ENCODE measurements at places on chromosomes 1 and 21.

DNA sequence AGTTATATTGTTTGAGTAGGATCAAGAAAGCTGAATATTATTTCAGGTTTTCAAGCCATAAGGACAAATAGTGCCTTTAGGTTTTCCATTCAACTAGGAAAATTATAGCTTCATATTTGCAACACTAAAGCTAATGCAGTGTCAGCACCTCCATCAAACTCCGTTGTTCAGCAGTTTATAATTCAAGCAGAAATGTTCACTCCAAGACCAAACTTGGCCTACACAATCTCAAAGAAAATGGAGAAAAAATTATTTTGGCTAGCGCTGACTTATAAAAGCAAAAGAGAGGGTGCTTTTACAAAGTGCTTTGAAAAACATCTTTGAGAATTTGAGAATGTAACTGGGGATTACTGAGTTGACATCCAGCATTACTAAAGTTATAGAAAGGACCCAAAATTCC is 1.4 kb downstream of the SPAG17 start:
- no peak for DNase-seq

GRCh38 chr1:15970911-15971310 is 5.0 kb downstream of the ZBTB17 start:
- no peak for DNase-seq

- no peak for DNase-seq
Measured at GRCh38 chr1:180951186-180951745, 38.6 kb downstream of the KIAA1614 start.

- DNase-seq: peak; percentile 20
Measured at GRCh38 chr1:231465051-231465450, 43.0 kb upstream of the EGLN1 start.

- DNase-seq: no peak
Measured at GRCh38 chr1:223792046-223792445, 53.7 kb downstream of the TP53BP2 start.

DNA sequence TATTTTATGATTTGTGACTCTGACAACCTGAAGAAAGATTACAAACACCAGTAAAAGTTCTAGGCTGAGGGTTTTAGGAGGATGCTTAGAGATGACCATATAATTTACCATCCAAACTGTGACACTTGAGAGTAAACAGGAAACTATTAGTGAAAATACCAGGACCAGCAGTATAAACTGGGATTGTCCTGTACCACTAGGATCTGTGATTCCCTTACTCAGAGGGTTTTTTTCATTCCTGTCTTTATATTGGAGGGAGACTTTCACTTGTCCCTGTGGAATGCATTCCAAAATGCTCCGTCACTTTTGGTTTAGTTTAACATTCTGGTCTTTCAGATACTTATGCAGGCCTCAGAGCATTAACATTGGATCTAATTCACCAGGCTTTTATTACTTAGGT is 482.9 kb downstream of the PTBP2 start:
- no peak for DNase-seq

DNA sequence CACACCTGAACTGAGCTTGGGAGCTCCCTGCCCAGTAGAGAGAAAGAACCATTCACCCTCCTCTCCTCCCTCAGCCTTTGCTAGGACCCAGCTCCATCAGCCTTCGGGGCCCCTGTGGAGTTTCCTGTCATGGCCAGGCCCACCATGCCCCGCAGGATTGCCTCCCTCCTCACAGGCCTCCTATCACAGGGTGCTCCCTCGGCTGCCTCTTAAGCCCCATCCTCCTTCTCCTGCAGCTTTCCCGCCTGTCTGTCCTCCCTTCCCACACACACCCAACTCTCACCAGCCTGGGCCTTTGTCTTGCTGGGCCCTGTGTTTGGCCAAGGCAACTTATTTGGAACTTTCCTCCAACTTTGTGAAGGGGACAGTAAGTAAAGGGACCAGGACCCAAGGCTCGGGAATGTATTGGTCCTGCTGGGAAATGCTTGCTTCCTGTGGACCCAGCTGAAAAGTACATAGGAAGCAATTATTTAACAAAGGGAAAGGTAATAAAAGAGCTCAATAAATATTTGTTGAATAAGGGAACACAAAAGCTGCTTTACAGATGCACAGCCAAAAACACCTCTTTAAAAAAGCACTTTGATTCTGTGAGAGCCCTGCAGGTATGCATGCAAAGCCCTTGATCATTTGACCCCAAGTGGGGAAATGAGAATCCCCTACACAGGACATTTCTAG is 31.6 kb upstream of the TENT5C start:
- DNase-seq: no peak

DNA sequence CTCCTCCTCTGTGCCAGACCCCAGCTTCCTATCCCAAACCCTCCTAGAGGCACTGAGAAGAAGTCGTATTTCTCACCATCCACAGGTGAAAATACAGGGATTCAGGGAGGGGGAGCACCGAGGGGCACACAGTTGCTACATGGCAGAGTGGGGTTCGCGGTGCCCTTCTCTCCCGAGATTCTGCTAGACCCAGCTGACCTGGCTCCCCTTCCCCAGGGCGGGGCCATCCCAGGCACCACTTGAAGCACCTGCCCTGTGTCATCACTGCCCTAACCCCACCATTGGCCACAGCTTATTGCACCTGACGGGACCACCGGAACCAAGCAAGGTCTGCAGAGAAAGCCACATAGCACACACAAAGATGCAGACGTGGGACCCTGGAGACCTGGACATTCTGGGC is 30.5 kb downstream of the SDC3 start:
- DNase-seq: no peak

DNA sequence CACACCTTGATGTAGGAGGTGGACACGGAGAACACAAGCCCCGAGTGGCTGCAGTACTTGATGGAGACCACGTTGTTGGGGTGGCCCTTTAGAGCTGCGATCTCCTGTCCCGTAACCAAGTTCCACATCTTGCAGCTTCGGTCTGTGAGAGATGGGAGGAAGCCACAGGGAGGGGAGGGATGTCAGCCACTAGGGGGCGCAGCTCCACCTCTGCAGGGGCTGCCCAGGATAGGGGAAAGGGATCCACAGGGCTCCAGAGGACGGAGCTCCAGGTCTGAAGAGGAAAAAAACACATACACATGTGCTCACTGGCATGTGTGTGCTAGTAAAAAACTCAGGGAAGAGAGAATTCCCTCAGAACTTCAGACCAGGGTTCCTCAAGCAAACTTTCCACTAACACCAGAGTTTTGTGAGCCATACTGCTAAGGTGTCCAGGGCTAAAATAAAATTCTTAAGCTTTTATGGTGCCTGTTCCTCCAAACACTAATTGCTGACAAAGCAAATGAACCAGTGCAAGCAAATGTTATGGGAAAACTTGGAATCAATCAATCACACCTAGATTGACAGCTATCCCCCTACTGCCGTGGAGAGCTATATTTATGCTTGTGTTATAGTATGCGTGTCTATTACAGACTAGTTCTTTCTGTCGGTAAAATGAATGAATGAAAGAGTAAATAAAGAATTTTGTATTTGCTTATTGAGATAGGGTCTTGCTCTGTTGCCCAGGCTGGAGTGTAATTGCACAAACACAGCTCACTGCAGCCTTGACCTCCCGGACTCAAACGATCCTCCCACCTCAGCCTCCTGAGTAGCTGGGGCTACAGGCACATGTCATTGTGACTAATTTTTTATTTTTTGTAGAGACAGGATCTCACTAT is 43.7 kb downstream of the KIF21B start:
- DNase-seq: peak; percentile 86

DNA sequence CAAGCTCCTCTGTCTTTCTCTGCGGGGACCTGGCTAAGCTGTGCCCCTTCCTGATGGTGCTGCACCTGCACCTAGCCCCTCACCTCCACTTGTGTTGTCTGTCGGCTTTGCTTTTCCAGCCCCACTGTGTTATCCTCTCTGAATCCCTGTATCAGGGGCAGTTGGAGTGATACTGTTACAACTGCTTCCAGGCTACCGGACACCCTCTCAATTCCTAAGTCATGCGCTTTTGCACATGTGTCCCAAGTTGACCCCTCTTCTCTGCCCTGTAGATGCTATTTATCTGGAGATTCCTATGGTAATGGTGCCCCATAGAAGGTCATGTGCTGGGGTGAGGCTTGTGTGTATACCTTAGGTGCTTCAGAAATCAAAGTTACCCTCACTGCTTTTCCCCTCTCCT is 58.9 kb downstream of the TBCE start:
- no peak for DNase-seq

- DNase-seq: no peak
Measured at GRCh38 chr1:106969731-106970130, 86.7 kb upstream of the PRMT6 start.

DNA sequence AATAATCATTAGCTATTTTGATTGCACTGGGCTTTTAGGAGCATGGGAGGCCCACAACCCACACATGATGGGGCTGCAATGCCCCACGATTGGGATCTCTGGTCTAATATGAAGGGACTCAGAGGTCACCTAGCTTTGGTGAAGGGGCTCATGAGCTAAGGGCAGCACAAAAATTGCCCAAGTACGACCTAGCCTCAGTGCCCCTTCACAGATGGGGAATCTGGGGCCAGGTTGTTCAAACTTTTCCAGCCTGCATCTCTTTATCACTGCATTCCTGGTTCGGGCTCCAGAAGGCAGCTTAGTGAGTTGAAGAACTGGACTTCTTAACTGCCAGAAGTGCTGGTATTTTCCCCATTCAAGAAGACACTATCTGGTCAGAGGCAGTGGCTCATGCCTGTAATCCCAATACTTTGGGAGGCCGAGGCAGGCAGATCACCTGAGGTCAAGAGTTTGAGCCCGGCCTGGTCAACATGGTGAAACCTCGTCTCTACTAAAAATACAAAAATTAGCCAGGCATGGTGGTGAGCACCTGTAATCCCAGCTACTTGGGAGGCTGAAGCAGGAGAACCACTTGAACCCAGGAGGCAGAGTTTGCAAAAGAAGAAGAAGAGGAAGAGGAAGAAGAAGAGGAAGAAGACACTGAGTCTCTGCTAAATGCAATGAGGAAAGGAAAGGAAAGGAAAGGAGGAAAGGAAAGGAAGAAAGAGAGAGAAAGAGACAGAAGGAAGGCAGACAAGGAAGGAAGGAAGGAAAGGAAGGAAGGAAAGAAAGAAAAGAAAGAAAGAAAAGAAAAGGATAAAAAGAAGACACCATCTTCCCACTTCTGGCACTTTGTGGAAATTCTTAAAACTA is 258.5 kb upstream of the IRF2BP2 start:
- DNase-seq: no peak

DNA sequence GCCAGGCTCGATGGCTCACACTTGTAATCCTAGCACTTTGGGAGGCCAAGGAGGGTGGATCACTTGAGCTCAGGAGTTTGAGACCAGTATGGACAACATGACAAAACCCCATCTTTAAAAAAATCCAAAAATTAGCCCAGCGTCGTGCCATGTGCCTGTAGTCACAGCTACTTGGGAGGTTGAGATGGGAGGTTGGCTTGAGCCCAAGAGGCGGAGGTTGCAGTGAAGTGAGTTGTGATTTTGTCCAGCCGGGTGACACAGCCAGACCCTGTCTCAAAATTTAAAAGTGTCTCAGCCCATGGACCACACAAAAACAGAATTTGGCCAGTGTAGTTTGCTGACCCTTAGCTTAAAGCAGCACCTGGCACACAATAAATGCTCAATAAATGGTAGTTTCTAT is 11.3 kb upstream of the TACSTD2 start:
- no peak for DNase-seq

DNA sequence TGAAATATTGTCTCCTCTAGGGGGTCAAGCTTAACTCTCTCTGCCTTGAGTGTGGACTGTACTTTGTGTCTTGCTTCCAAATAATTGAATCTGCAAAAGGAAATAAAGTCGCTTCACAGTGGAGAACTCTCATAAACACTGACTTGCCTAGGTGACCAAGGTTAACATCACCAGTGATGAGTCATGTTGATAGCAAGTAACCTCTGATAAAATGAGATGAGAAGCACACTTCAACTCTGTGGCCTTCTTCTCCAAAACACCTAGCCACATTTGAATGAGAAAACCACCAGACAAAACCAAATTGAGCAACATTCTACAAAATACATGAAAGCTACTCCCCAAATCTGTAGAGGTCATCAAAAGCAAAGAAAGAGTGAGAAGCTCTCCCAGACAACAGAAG is 37.6 kb downstream of the PDE4B start:
- DNase-seq: no peak

- no peak for DNase-seq
Measured at GRCh38 chr1:17347769-17348592, 24.0 kb upstream of the PADI6 start.

- DNase-seq: peak; percentile 85
Measured at GRCh38 chr1:221839782-221840395, 98.0 kb upstream of the DUSP10 start.

- peak; percentile 39 for DNase-seq
Measured at GRCh38 chr1:54806931-54807611, 5.9 kb upstream of the TTC22 start.

DNA sequence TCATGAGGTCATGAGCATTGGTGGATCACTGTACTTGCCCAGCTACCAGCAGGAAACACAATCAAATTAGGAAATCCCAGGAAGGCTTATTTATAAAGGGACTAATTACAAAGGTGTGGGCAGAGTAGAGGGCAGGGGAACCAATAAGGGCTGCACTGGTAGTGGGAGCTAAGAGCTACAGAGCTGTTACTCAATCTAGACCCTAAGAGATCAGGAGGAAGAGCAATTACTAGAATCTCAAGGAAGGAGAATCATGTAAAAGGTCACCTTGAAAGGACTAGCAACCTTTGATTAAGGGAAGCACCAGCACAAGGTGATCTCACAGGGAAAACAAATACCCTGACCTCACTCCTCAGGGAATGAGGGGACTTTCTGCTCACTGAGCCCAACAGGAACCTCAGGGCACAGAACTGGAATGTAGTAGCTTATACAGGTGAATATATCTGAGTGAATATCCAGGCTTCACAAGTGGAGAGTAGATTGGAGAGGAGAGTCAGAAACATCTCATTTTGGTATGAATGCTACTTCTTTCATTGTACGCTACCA is 66.8 kb downstream of the SAMSN1 start:
- DNase-seq: no peak

DNA sequence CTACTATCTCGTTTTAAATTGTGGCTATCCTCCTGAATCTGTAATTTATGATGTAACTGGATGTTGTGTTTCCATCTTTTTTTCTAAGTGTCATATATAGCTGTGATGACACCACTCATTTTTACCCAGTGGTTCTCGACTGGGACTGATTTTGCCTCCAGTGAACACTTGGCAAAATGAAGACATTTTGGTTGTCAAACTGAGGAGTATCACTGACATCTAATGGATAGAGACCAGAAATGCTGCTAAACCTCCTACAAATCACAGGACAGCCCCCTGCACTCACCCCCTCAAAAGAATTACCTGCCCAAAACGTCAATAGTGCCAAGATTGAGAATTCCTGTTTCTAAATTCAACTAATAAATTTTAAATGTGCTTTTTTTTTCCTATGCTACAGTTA is 1.9 kb downstream of the TRMT13 start:
- DNase-seq: no peak
